Stimulated activated CD4-positive, alpha-beta T cell treated with anti-CD3 and anti-CD28 coated beads, Interleukin-1b, Interleukin-23, amount 100 ng/mL, for 1 hour (primary cell): ENCODE measurements at places on chromosomes 3 and 15.

DNA sequence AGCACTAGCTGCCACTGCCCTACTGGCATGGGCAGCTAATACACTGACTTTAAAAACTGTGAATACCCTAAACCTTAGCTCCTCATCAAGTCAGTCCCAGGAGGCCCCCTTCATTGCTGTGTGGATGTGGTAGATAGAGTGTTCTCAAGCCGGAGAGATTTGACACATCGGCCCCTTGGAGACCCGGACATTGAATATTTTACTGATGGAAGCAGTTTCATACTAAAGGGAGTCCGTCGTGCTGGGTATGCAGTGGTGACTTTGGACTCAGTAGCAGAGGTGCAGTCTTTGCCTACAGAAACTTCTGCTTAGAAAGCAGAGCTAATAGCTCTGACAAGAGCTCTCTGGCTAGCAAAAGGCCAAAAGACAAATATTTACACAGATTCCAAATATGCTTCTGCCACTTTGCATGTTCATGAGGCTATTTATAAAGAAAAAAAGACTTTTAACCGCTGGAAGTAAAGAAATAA, 17.5 kb downstream of the CCR4 start:
- no peak for DNase-seq

DNA sequence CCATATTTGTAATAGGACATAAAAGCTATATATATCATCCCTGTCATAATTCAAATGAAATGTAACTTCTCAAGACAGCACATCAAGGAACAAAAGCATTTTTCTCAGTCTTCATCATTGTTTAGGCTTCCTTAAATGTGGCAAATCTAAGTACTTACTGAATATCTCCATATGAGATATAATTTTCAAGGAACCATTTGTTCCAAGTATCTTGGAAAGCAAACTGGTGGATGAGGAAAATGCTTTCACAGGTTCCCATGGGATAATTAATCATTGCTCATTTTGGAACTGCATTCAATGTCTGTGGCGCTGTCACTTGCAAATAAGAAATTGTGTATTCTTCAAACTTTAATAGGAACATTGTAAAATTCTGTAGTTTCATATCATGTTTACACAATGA, 52.6 kb upstream of the ZNF385D start:
- DNase-seq = no peak

- DNase-seq = no peak
These were observed 2.5 kb upstream of the ETFA start for GRCh38 chr15:76313731-76314130.

GRCh38 chr3:21054064-21054463, 696.9 kb downstream of the ZNF385D start:
- no peak for DNase-seq

GRCh38 chr3:9141928-9142289, 107.5 kb downstream of the SRGAP3 start:
- DNase-seq = no peak

DNA sequence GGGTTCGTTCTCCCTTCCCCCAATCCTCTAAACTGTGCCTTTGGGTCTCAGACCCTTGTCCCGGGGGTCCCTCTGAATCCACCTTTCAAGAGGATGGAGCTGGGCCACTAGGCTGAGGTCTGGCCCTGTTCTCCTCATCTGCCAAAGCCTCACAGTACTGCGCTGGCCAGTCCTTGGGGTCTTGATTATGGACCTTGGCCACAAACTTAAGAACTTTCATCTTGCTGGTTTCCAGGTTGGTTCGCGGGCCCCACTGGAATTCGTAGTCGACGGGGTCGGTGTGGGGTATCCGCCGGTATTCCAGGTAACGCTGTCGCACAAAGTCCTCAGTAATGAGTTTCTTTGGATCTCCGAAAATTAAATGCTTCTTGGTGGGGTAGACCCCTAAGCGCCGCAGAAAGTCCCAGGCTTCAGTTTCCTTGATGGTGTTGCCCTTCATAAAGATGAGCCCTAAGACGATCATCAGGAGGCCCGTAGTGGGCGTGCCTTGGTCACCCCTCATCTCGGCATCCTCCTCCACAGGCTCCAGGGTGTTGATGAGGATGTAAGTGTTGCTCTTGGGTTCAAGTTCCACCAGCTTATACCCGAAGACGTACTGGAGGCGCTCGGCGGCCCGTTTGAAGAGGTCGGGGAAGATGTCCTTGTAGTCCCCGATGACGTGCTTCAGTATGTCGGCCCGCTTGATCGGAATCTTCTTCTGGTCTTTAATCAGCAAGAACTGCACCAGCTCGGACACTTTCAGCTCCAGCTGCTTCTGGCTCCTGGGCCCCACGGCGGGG, 727 bp downstream of the NSMCE3 start:
- DNase-seq = peak; percentile 6

DNA sequence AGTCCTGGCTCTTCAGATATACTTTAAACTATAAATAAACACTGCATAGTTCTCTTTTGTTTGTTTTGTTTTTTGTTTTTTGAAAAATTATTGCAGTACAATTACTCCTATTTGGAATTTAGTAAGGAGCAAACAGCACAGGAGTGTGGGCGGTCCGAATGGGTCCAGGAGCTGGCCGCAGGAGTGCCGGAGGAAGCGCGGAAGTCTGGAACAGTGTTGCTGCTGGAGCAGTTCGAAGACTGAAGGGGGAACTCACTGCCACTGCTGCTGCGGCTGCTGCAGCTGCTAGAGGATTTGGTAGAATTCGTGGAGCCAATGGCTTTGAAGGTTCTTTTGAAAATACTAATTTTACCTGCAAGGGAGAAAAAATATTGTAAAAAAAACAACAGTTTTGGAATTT, 329.9 kb downstream of the ZNF385D start:
- no peak for DNase-seq

DNA sequence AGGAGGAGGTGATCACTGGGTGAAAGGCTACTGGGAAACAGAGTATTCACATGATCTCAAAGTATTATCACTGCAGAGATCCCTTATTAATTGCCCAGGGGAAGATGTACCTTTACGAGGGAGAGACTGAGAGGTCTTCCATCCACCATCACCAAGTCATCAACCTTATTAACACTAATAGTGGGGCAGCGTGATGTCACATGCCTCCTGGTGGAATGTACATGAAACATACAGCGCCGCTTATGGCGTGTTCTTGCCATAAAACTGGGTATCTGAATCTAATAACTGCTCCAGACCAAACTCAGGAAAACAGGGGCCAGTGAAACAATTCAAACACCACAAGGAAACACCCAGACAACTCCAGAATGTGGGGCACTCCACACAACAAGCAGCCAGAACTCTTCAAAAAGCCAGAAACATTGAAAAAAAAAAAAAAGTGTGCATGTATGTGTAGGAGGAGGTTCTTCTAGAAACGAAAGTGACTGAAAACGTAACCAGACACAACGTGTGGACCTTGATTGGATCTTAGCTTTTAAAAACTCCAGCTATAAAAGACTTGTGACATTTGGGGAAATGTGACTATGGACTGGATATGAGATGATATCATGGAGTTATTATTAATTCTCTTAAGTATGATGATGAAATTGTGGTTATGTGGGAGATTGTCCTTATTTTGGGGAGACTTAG, 4.6 kb downstream of the STIMATE start:
- DNase-seq = no peak

DNA sequence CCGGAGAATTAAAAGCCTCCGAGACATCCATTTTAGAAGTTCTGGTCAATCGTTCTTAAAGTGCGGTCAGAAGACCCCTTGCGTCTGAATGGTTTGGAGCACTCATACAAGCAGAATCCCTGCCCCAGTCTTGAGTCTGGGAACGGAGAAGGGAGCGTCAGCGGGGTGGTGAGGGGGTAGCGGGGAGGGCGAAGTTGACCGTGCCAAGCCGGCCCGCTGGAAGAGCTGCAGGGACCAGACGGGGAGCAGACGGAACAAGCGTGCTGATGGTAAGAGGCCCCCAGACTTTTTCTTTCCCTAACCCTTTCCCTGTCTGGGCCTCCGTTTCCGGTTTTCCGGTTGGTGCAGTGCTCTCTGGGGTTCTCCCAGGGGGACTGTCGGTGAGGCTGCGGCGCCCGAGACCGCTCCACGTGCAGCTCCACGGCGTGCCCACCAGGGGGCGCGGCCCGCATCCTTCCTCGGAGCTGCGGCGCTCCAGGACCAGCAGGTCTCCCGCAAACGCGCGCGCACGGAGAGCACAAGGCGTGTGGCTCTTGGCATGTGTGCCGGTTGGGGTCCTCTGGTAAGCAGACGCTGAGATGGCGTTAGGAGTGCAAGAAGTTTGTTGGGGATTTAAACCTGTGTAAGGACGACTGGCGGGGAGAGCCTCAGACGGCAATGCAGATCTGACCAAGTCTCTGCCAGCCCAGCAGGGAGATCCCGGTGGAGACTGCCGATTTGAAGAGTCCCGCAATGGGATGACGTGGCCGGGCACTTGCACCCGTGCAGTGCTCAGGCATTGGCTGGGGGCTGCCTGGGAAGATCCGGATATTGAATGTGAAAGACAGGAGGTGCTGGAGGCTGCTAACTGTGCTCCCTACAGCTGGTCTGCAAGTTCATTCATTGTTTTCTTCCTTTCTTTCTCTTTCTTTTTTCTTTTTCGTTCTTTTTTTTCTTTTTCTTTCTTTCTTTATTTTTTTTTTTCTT, 19.2 kb upstream of the CORO2B start:
- peak; percentile 54 for DNase-seq
